ENCODE measurements at places on chromosomes 12 and 14. TPM values are rescaled to one million over a fixed set of nuclear protein-coding genes. Genes with fewer than 3 reads are reported as not detected.

- no peak for DNase-seq
Measured at GRCh38 chr12:33605757-33606156, 166.1 kb upstream of the SYT10 start.

DNA sequence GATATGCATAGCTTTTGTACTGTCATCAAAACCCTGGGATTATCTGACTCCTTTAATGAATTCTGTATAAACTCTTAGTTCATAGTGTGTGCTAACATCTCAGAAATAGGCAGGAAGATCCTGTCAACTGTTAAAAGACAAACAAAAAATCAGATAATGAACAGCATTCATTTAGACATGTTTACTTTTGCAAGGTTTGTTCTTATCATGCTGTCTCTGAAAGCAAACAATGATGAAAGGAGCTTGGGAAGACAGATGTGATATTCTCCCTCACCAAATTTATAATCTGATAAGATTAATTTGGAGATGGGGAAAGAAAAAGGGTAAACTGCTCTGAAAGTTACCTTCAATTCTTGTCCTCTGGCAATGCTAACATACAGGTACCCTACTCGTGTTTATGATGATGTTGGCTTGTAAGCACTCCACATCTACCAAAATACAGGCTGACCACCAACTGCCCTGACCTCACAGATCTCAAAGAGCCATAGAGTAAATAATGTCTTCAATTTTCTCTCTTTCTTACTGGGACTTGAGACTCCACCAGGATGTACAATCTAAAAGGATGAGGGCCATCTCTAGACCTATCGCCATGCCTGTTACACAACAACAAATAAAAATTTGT lies 233.8 kb downstream of the SSPN start:
- no peak for DNase-seq

DNA sequence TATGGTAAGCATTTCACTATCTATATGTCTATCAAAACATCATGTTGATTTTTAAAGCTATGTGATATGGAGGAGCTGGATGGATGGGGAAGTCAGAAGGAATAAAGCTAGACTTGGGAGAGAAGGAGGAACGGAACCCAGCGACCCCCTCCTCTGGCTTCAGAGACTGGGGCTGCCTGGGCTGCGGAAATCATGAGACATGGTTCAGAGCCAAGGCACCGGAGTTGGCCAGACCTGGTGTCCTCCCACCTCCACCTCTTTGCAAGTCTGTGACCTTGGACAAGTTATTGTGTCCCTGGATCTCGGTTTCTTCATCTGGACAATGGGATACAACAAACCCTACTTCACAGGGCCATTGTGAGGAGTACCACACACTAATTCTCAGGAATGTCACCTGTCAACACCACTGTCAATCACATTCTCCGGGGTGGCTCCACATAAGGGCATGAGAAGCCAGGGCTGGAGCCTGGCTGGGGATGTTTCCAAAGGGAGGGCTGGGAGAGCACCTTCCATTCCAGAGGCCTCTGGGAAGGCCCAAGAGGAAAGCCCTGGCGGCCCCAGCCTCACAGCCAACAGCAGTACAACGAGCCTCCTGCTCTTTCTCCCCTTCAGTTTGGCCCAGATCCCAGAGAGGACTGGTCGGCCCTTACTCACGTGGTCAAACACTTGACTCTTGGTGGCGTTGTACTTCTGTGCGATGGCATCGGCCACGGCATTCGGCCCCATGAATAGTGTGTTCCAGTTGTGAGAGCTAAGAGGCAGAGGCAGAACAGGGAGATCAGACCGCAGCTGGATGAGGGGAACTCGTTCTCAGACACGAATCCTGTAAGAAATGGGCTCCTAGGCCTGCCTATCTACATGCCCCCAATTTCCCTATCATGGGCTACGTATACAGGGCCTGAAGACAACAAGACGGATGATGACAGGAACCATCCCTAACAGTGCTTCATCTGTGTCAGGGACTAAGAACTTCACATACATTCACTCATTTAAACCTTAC lies 20.7 kb downstream of the RBM19 start:
- no peak for DNase-seq

The GLT1D1 gene
- total RNA-seq: not detected

DNA sequence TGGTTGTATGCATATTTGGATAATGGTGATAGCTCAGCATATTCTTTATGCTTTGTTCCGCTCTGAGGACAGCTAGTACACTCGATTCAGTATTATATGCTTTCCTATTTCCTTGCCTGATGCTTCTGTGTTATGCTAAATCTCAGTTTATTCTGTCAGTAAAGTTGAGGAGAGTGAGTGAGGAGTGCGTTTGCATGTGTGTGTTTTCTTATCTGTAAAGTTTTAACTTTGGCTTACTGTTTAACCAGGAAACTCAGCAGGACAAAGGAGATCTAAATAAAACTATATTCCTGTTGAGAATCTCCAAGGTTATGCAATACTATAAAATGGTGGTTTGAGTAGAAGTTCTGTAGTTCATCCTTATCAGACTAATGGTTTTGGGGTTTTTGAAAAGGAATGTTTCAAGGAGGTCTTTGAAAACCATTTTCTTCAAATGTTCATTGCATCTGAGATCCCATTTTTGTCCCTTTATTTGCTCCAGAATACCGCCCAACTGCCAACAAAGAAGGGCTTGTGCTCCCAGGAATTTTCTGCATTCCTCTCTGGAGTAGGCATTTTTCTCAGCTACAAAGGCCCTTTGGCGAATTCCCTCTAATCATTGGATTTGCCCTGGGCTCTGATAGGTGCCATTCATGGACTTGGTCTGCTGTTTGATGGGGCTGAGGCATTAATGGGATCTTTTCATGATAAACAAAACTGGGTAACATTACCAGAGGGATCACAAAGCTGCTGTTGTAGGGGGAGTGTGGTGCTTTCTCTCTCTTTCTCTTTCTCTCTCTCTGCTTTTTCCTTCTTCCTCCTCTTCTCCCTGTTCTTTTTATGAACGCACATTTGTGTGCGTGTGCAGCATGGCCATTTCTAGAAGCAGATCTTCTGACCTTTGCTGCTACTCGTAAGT lies 71.7 kb downstream of the HMGA2 start:
- DNase-seq: no peak

The CCDC184 gene
- 3.1 TPM for total RNA-seq

DNA sequence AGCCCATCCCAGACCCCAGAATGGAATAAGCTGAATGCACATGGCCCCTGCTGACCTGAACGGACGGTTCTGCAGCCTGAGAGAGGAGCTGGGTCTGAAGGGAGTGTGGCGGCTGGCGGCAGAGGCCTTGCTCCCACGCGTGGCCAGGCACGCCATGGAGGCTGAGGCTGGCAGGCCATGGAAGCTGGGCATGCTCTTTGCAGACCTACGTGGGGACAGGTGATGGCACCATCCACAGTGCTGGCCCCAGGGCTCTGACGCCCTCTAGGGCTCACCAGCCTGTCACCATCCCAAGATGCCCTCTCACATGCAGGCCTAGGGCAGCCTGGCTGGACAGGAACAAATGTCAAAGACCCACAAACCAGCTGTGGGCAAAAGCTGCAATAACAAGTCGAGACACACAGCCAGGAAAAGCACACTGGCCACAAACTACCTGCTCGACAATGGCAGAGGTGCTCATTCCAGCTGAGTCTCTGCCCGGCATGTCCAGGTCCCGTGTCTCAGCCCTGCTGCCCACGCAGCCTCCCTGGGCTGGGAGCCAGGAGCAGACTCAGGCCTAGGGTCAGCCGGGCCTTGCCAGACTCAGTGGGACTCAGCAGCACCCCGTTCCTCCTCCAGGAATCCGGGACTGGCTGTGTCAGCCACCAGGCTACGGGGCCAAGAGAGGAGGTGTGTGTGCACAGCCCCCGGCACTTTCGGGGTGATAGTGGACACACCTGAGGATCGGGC lies 19.7 kb downstream of the BTBD6 start:
- DNase-seq: no peak

DNA sequence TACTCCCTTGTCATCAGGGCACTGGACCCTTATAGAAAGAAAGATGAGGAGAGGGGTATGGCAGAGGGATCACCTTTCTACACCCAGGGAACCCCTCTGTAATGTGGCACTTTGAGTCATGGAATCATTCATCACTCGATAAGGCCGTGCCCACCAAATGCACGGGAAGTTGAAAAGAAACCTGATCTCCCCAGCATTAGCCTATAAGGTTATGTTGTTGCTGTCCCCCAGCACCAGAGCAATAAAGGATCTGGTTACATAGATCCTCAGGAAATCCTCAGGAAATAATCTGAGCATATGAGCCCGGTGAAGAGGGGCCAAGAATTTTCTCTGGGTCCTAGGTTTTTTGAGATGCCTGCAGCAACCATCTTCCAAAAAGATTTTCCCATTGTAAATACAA lies 148.8 kb upstream of the CRY1 start:
- no peak for DNase-seq

The ADSS1 gene
- total RNA-seq: 11.4 TPM

The FOXM1 gene
- 0.59 TPM for total RNA-seq

GRCh38 chr12:1994429-1995143 lies 9.7 kb downstream of the DCP1B start:
- no peak for DNase-seq

- DNase-seq: peak; percentile 38
Measured at GRCh38 chr12:125079648-125080645, 14.7 kb downstream of the AACS start.

The ORAI1 gene
- total RNA-seq: 5.9 TPM

DNA sequence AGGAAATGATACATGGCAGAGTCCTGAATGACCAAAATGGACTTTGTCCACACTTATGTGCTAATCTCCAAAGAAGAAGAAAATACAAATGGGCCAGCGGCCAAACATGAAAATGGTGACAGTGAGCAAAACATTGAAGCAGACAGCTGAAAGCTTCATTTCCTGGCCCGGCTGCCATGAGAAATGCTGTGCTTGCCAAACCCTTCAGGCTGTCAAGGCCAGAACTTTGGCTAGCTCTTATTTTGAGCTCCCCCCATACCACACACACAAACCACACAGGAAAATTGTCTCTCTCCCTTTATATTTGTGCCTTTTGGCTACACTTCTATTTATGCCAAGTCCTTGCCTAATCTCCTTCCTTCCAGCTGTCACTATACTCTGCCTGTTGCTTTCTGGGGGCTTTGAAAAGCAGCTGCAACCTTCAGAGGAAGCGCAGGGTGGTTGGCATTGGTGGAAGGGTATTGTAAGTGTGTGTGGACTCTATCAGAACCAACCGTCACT lies 323.8 kb downstream of the RAD51B start:
- peak; percentile 40 for DNase-seq

DNA sequence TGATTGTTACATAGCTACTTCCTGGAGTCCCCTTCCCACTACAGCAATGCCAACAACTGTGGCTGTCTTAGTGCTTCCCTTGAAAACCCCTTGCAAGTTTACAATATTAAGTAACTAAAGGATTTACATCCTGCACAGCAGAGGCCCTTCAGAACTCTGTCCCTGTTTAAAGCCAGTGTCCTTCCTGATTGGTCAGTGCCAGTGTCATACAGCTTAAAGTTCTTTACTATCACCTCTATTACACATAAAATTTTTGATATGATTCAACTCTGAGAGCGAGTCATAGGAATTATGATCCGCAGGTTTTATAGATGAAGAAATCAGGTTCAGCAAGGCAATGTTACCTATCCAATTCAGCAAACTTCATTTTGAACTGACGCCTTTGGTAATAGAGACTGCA lies 91.4 kb upstream of the ALX1 start:
- no peak for DNase-seq

- peak; percentile 41 for DNase-seq
Measured at GRCh38 chr12:131114942-131115584, 161.4 kb downstream of the ADGRD1 start.

The FAM90A1 gene
- total RNA-seq: 0.21 TPM

DNA sequence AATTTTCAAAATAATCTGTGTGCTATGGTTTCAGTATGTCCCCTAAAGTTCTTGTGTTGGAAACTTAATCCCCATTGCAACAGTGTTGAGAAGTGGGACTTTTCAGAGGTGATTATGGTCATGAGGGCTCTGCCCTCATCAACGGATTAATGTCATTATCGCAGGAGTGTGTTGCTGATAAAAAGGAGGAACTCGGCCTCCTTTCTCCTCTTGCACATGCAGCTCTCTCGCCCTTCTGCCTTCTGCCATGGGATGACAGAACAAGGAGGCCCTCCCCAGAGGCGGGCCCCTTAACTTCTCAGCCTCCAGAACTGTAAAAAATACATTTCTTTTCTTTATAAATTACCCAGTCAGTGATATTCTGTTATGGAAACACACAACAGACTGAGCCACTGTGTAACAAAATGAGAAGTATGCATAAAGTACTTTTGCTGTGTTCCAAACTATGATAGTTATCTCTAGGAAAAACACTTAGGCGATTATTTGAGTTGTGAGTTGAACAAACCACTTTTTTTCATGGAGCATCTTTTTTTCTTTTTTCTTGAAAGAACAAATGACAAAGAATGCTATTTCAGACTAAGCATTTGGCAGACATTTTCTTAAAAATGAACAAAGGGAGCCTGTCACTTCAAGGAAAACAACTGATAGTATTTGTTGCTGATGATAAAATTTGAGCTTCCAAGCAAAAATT lies 134.8 kb upstream of the FUT8 start:
- no peak for DNase-seq

GRCh38 chr12:42766754-42767153 lies 177.2 kb upstream of the PRICKLE1 start:
- no peak for DNase-seq

The RNF212B gene
- not detected for total RNA-seq

DNA sequence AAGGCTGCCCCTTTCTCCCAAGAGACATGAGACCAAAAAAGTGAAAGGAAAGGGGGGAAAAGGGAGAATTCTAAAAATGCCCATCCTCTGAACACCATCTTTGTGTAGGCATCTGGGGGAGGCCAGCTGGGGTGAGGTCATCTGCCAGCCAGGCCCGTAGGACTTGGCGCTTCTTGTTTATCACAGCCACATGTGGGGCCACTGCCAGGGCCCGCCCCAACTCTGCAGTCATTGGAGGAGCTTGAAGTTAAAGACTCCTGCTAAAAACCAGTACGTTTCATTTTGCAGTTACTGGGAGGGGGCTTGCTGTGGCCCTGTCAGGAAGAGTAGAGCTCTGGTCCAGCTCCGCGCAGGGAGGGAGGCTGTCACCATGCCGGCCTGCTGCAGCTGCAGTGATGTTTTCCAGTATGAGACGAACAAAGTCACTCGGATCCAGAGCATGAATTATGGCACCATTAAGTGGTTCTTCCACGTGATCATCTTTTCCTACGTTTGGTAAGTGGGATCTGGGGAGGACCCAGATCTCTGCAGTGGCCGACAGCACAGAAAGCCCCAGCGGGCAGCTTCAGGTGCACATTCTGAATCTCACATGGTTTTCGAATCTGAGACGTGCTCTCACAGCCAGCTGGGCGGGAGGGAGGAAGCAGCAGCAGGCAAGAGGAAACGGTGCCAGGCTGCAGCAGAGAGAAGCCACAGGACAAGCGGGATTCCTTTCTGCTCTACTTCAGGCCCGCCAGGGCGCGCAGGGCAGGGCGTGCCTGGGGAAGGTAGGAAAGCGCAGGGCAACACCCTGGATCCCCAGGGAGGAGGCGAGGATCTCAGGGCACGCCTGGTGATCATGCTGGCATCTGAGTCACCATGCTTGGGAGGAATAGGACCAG lies at the start of gene P2RX7:
Gene P2RX7 (plus strand): TSS at position 276 of the 881 bp plus-strand sequence. CDS start 95 bp downstream, at position 371.
- peak; percentile 51 for DNase-seq

The SYT10 gene
- total RNA-seq: 5.0 TPM

DNA sequence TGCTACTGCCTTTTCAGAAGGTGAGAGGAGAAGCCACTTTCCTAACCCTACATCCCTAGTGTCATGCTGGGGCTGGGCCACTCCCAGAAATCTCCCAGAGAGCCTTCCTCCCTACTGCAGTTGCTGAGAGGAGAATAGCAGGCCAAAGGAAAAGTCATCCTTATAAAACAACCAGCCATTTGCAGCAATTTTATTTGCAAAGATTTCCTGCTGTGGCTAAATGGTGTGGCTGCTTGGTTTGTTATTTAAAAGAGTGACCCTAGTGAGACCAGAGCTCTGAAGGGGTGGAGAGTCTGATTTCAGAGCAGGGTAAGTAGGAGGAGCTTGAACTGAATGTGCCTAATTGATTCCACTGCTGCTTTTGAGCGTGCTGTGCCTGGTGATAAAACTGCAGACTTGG lies 232.0 kb downstream of the GRIN2B start:
- DNase-seq: no peak
